ENCODE measurements at places on chromosomes 11 and 22.

DNA sequence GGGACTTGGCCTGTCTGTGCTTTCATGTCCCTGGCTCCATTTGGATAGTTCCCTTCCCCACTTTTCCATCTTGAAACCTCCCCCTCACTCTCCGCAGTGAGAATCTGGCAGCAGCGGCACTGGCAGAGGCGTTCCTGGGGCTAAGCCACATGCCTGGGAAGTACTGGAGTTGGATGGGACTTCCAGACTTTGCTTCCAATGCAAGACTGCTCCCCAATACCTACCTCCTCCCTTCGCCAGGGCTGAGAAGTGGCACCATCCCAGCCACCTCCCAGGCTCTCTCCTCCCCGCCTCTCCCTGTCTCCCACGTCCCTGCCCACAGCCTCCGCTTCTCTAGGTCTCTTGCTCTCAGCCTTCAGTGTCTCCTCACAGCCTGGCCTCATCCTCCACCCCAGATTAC lies 16.6 kb downstream of the TST start:
- no peak for DNase-seq

GRCh38 chr22:39188809-39189208 lies 36.3 kb upstream of the CBX7 start:
- no peak for DNase-seq

GRCh38 chr11:69295079-69295994 lies 1.4 kb downstream of the MYEOV start:
- DNase-seq: no peak

- no peak for DNase-seq
Measured at GRCh38 chr22:50190941-50191741, 5.4 kb downstream of the TRABD start.

- no peak for DNase-seq
Measured at GRCh38 chr11:112504056-112504455, 243.4 kb upstream of the PLET1 start.

GRCh38 chr11:61957021-61957770 lies 7.0 kb downstream of the BEST1 start:
- no peak for DNase-seq

DNA sequence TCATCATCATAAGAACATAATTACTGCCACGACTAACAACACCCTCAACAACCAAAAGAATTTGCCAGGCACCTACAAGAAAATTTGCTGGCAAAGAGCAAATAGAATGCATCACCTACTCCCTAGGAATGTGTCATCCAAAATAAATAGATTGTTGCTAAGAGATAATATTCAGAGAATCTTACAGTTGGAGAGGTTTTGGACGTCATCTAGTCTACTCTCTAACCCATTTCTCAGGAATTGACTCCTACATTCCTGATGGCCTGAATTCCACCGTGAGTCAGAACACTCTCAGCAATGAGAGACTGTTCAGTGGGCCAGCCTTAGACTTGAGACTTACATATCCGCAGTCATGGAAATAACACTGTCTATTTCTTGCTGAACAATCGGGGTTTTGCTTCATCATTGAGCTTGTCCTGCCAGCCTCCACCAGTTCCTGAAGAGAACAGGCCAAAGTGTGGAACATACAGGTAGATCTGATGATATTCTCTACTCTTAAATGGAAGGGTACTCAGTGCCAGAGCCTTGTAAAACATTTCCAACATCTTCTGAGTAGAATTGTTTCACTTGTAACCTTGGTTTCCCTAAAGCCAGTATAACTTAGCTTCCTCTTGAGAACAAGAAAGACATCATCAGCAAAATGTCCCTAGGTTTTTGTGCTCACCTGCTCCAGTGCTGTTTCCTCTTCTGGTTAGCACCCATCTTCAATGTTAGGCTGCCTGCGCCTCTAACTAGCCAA lies 8.3 kb downstream of the KIRREL3 start:
- peak; percentile 96 for DNase-seq

Measured in muscle of back (tissue), 13 donors.